GM19239 (cell line): ENCODE measurements at places on chromosomes 6 and 20.
A peak's percentile ranks its signal among the peaks of the same experiment; 100 is the strongest.

DNA sequence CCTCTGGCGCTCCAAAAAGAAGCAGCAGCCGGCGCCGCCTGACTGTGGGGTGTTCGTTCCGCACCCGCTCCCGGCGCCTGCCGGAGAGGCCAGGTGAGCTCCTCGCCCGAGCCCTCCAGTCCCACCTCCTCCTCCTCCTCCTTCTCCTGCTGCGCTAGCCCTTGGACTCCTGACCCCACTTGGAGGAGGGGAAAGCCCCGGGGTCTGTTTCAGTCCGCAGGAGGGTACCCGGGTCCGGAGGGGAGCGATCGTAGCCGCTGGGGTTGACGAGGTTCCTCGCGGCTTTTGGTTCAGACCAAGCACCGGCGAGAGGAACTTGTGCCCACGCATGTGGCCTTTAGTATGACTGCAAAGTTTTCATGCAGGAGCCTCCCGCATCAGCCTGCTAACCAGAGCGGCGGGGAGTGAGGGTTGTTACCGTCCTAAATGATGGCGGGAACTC, 493 bp downstream of the CRYBG1 start:
- peak; percentile 18 for DNase-seq

- no peak for DNase-seq
Observed at GRCh38 chr6:551405-551804, 105.5 kb downstream of the HUS1B start.

DNA sequence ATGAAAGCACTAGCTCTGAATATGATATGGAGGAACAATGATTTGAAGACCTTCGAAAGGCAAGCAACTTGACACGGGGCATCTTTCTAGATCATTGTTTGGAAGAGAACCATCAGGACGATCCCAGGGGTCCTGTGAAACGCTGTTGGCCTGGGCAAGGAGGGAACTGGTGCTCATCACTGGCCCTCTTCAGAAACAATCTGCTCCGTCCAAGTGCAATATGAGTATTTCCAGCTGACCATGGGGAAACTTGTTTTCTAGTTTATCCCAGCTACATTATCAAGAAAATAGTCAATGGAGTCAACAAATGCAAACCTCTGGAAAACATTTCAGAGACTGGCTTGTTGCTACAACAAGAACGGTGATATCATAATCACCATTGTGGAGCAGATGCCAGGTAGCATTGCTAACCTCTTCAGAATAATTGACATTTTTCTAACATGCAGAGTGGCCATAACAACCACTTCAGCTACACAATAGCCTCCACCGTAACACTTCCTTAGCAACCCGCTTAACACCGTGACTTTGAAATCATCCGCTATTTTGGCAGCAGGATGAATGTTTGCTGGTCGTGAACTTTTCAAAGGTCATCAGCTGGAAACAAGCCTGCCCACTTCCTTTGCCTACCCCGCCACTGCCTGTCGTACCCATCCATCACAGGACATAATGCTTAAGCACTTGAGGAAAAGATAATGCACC, 112.0 kb upstream of the PDE10A start:
- DNase-seq = no peak

DNA sequence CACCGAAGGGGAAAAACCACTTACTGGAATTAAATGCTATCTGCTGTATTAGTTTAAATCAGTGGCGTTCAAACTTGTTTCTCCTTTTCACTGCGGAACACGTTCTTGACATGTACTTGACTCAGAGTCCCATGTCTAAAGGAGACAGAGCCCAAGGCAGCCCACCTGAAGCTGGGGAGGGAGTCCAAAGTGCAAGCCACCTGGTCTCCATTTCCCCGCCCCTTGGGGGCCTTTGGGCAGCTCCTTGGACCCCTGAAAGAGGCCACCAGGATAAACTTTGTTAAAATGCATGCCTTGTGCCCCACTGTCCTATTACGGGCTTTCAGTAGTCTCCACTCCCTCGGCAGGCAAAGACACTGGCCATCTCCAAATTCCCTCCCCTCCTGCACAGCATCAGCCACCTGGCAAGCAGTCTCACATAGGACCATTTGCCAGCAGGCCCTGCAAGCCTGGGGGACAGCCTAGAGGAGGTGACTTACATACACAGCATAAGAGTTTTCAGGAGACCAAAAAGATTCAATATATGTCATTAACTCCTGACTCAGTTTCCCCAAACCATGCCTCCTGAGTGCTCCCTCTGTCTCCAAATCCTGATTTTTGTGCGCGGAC, 6.7 kb downstream of the PCK1 start:
- DNase-seq = no peak

GRCh38 chr6:73579851-73580246, 59.0 kb upstream of the EEF1A1 start:
- no peak for DNase-seq

DNA sequence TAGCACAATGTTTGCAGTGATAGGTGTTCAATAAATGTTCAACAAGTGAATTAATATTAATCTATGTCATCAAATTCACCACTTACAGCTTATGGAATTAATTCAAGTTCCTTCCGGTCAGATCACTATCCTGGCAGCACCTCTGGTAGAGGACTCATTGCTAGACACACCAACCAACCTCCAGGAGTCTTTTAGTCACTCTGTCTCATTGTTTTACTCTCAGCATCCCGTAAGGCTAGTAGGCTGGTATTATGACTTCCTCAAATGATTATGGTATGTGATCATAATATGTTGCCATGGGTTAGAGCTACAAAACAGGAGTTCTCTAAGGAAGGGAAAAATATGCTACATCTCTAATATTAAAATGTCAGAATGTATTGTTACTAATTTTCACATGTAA, 21.7 kb upstream of the MMS22L start:
- no peak for DNase-seq

- no peak for DNase-seq
Observed at GRCh38 chr20:35681960-35682359, 17.2 kb downstream of the NFS1 start.

DNA sequence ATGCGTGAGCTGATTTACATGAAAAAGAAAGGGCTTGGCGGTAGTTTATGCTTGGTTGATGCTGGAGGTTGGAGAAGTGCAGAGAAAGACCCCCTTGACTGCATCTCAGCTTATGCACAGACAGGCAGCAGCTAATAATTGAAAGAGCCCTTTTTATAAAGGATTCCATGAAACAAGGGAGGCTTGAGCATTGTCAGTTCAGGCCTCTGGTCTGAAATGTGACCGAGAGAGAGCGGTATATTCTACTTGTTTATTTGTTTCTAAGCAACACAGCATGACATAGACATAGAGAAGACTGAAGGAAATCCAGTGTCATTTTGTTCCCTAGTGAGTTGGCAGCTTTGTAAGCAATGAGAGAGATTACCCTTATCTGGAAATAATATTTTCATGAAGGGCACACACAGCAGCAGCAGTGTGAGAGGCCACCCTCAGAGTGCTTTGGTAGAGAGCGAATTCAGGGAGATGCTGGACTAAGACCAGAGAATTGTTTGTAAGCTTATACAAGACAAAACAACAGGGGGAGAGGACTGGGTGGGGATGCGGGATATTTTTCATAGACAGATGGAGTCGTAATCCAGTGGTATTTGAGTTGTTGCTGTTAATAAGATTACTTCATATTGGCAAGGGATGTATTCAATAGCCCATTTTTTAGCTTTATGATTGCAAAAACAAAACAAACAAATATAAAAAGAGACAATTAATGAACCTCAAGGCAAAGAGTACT, 34.6 kb upstream of the LAMA2 start:
- no peak for DNase-seq

GRCh38 chr20:51811514-51812128, 9.3 kb upstream of the SALL4 start:
- no peak for DNase-seq

- DNase-seq = no peak
Observed at GRCh38 chr6:135640449-135641111, 143.0 kb upstream of the AHI1 start.

DNA sequence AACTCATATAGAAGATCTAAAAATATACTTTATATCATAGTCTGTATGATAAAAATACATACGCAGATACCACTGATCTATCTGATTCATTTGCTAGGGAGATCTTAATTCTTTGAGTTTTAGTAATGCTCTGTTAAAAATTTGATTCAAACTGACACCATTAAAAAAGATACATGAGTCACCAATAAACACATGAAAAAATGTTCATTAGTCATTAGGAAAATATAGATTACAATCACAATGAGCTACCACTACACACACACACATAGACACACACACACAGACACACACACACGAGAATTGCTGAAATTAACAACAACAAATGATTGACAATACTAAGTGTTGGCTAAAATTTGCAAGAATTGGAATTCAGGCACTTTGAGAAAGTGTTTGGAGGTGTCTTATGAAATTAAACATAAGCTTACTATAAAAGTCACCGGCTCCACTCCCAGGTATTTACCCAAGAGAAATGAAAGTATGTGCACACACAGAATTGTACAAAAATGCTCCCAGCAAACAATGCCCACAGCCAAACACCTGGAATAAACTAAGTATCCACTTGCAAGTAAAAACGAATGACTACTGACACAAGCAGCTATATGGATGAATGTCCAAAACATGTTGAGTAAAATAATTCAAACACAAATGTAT, 117.7 kb upstream of the GGTLC1 start:
- DNase-seq = no peak

DNA sequence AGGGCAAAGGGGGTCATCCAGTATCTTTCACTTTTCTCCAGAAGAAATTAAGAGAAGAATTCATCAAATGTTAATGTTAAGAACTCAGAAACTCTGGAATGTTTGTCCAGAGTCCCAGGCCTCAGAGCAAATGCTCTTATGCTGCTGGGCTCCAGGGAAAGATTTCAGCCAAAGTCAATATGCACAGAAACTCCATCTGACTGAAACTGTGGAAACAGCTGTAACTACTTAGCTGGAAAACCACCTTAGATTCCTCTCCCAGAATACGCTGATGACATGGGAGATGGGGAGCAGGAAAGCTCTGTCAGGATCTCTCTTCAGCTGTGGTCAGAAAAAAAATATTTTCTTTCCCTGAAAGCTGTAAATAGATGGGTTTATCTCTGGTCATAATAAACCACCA, 559.6 kb downstream of the RFPL4B start:
- no peak for DNase-seq

DNA sequence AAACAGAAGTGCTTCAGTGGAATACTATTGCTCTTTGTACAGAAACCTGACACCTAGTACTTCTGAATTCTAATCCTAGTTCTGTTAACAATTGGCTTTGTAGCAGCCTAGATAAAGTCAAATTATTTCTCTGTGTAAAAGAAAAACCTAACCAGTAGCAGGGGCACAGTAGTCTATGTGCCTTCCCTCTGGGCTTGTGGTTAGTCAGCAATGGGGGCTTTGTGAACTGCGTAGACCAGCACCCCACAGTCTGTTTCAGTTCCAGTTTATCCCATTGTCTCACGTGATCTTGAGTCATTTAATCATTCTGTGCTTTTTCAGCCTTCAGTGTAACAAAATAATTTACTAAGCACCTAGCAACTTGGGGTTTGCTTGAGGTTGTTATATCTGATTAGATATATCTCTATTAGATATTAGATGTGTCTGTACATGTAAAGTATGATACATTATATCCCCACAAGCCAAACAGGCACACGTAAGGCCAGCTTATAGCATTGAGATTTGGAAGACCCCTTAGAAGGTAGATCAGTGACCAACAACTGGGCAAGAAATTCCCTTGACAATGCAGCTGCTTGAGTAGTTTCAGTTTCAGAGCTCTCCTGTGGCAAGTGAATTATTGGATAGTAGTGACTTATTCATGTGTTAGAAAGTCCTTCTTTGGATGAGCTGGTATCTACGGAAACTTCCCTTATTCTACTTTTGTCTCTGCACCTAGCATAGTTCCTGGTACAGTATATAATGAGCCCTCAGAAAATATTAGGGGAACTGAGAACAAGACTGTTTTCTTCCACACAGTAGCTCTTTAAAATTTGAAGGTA, 27.9 kb upstream of the CCR6 start:
- peak; percentile 52 for DNase-seq

DNA sequence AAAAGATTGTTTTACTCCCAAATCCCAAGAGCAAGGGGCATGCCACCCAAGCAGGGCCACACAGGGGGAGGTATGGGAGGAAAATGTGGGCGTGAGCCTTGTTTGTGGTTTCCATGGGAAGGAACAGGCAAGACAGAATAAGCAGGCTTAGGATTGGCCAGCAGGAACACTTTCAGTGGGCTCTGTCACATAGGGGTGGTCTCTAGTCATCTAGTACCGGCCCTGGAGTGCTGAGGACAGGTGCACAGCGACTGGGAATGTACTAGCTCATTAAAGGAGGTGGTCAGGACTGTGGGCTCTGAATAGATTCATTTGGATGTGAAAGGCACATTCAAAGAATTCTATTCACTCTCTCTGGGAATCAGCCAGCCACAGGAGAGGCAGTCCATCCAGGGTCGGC, 175.6 kb downstream of the TBC1D7 start:
- no peak for DNase-seq
